ENCODE measurements at places on chromosomes 11 and 22.
A peak's percentile ranks its signal among the peaks of the same experiment; 100 is the strongest.

DNA sequence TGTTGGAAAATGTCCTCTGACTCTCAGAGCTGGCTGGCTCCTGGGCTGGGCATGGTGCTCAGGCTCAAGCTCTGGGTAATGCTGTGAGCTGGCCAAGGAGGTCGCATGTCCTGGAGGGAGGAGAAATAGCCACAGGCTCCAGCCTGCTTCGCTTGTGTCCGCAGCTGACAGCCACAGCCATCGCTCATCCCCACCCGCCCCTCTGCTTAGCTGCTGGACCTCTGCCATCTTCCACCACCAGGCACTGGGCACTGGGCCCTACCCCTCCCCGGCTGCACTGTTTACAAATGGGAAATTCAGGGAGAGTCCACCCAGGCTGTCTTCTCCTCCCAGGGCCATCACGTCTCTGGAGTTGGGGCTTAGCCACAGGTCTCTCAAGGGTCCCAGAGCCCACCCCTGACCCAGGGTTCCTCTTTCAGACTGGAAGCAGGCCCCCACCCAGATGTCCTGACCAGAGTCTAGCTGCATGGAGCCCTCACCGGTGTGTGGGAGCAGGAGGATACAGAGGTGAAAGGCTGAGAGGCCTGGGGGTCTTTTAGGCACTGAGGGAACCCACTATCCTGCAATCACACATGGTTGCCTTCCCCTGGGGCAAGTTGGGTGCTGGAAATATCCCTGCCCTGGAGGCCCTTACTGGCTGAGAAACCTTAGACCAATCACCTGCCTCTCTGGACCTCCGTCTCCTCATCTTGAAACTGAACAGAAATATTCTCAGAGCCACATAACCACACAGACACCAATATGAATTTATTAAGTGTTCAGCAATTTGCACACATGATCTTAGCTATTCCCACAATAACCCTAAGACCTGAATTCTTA lies 62.7 kb downstream of the CD82 start:
- DNase-seq = peak; percentile 92

DNA sequence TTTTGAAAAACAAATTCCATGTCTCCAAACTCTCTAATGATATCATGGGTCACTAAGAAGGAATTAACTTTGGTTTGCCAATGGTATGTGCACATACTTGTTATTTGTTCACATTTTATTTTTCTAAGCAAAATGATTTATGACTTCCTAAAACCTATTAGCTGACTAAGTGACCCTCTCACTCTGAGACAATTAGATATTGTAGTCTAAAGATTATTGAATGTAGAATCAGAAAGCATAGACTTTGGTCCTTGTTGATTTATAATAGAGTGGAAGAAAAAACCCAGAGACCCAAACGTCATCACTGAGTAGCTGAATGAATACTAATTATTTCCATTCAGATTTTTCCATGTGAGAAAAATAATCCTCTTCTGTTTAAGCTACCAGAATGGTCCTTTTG lies 243.5 kb upstream of the ANO3 start:
- DNase-seq = peak; percentile 3

DNA sequence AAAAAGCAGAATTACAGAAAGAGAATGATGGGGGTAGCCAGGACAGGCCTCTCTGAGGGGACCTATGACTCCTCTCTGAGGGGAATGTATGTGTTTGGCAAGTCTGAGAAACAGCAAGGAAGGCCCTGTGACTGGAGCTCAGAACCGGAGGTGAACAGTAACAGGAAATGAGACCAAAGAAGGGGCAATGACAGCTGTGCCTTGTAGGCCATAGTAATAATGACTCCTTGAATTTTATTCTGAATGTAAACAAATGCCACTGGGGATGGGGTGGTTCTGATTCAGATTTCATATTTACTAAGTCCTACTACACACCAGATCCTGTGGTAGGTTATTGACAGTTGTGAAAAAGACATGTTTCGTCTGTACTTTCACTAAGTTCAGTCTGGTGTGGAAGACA lies 52.8 kb upstream of the APOA1 start:
- DNase-seq = no peak

GRCh38 chr22:22720724-22721261 lies 76.4 kb downstream of the GGTLC2 start:
- no peak for DNase-seq

DNA sequence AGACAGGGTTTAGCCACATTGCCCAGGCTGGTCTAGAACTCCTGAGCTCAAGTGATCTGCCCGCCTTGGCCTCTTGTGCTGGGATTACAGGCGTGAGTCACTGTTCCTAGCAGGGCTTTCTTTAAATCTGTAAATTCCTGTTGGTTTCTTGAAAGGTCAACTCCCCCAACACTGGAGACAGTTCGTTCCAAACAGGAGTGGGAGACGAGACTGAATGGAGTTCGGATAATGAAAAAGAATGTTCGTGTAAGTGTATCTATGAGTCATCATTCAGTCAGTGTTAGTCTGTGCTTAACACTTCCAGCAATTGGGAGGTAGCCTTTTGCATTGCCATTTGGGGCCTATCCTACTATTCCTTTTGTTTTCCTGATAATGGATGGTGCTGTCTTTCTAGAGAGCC lies 10.0 kb upstream of the BACE1-AS start:
- peak; percentile 93 for DNase-seq

- DNase-seq = peak; percentile 46
Observed at GRCh38 chr11:128848815-128849455, 18.2 kb downstream of the KCNJ1 start.

All from astrocyte of the hippocampus (primary cell).